HL-60 (cell line): ENCODE measurements at places on chromosomes 7 and 10.

- no peak for DNase-seq
These were observed 97.5 kb upstream of the PHYHIPL start for GRCh38 chr10:59078978-59079377.

GRCh38 chr10:74730246-74730645 lies 96.2 kb upstream of the KAT6B start:
- no peak for DNase-seq

- no peak for DNase-seq
These were observed 55.3 kb downstream of the NEURL1 start for GRCh38 chr10:103548581-103549348.

- DNase-seq = no peak
These were observed 12.4 kb downstream of the ABLIM1 start for GRCh38 chr10:114645706-114646105.

GRCh38 chr10:102413053-102413705 lies 5.4 kb downstream of the PSD start:
- DNase-seq = no peak

DNA sequence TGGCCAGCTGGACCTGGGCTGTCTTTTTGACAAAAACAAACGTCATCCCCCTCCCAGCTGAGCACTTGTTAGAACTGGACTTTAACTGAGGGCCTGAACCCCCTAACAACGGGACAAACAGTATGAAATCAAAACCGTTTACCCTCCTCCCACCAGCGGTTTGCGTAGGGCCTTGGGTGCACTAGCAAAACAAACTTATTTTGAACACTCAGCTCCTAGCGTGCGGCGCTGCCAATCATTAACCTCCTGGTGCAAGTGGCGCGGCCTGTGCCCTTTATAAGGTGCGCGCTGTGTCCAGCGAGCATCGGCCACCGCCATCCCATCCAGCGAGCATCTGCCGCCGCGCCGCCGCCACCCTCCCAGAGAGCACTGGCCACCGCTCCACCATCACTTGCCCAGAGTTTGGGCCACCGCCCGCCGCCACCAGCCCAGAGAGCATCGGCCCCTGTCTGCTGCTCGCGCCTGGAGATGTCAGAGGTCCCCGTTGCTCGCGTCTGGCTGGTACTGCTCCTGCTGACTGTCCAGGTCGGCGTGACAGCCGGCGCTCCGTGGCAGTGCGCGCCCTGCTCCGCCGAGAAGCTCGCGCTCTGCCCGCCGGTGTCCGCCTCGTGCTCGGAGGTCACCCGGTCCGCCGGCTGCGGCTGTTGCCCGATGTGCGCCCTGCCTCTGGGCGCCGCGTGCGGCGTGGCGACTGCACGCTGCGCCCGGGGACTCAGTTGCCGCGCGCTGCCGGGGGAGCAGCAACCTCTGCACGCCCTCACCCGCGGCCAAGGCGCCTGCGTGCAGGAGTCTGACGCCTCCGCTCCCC lies at the start of gene IGFBP1:
Gene IGFBP1 (plus strand): TSS at position 304 of the 808 bp plus-strand sequence. CDS start 165 bp downstream, at position 469.
- no peak for DNase-seq

GRCh38 chr10:57979491-57979890 lies 288.2 kb downstream of the IPMK start:
- DNase-seq = no peak

- DNase-seq = no peak
These were observed 125.9 kb downstream of the JAZF1 start for GRCh38 chr7:28054531-28055160.

- no peak for DNase-seq
These were observed 9.5 kb upstream of the AP5Z1 start for GRCh38 chr7:4765776-4766490.

GRCh38 chr10:48302515-48303476 lies 3.7 kb upstream of the MAPK8 start:
- no peak for DNase-seq
